ENCODE measurements at places on chromosomes 7 and 10. TPM values are rescaled to one million over a fixed set of nuclear protein-coding genes. Genes with fewer than 3 reads are reported as not detected.

DNA sequence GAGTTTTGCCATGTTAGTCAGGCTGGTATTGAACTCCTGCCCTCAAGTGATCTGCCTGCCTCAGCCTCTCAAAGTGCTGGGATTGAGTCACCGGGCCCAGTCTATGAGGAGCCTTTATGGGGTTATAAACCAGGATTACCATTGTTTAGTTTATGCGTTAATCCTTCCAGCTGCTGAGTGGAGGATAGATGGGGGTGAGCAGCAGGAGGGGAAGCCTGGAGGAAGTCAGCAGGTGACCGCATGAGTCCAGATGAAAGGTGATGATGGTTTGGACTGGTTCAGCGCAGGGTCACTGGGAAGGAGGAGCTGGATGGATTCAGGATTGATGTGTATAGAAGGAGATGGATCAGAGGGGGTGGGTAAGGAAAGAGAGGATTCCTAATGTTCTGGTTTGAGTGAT is 197.1 kb downstream of the ADAM12 start:
- DNase-seq = no peak

Gene ZNF107
- total RNA-seq = 1.9 TPM

Gene TFEC
- 3.6 TPM for total RNA-seq

Gene ATRNL1
- total RNA-seq = 11.4 TPM

Gene TSPAN14
- 32.6 TPM for total RNA-seq
